ENCODE measurements at places on chromosomes 2 and 18.

DNA sequence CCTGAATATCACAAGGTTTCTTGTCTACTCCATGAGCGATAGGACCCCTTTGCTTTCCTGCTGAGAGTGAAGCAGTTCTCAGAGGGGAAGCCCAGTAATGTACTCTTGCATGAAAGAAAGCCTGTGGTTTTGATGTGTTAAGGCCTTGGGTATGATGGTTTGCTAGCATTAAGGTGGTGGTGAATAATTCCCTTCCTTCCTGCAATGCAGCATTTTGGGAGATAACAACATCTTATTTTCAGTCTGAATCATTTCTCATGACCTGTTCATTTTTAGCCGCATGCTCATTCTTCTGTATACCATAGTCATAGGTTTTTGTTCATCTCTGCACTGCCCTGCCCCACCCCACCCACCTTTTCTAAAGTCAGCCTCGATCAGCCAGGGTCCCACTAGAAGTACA lies 66.2 kb downstream of the HNMT start:
- no peaks in the 10 kb centered on the region for H3K27me3 ChIP-seq
- no peak for DNase-seq
- H3K36me3 ChIP-seq = no peaks in the 10 kb centered on the region
- no peak overlapping the region for H3K27ac ChIP-seq
- H3K4me3 ChIP-seq = no peak overlapping the region

DNA sequence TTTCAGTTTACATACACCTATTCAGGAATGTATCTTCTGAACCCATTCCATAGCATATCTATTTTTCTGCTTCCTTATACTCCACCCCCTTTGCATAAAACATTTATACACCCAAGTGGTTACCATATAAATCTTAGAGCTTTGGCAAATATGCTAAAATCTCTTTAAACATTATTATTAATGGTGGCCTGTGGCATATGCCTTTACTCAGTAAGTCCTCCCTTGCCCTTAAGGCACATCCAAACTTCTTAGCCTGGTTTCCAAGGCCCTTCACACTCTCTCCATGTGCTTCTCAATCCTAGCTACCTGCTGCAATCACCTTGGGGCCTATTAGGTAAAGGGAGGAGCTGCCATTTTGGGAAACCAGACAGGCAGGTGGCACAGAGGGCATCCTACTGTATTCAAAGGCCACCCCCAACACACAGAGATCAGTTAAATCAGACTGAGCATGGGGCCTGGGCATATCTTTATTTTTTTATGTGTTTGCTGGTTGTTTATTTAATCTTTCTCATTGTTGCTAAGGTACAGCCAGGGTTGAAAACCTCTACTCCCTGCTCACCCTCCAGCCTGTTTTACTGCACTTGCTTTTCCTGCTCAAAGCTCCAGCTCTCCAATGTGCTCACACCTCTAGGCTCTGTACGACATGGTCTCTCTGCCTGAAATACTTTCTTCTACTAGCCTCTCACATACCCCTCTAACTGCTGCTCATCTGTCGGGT lies 242.8 kb upstream of the HNRNPA3 start:
- no peak overlapping the region for H3K4me3 ChIP-seq
- no peaks in the 10 kb centered on the region for H3K4me1 ChIP-seq
- H3K36me3 ChIP-seq = no peaks in the 10 kb centered on the region
- no peaks in the 10 kb centered on the region for H3K27me3 ChIP-seq
- no peak for DNase-seq
- H3K27ac ChIP-seq = no peak overlapping the region

- no peak overlapping the region for H3K27ac ChIP-seq
- H3K4me3 ChIP-seq = no peak overlapping the region
- H3K36me3 ChIP-seq = no peaks in the 10 kb centered on the region
- H3K27me3 ChIP-seq = no peaks in the 10 kb centered on the region
- peaks cover 2% of the 10 kb centered on the region for H3K4me1 ChIP-seq
- DNase-seq = no peak
Measured at GRCh38 chr18:8799001-8799400, 93.6 kb downstream of the MTCL1 start.

DNA sequence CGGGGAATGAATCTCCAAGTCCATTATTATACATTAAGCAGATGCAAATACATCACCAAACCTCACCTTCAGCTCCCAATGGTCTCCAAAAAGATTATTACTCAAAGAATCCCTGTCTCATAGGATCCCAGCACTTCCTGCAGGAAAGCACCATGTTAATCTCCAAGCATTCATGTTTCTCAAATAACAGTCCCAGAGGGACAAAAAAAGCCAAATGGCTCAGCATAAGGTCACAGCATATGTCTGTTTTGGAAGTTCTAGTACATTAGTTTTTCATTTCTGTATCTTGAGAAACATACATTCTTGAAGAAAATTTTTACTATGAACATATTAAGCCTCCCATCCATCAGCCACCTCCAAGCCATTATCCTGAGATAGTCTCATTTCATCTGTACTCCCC lies 103.3 kb downstream of the METTL4 start:
- H3K27me3 ChIP-seq = no peaks in the 10 kb centered on the region
- DNase-seq = no peak
- H3K36me3 ChIP-seq = no peaks in the 10 kb centered on the region
- H3K27ac ChIP-seq = no peak overlapping the region

DNA sequence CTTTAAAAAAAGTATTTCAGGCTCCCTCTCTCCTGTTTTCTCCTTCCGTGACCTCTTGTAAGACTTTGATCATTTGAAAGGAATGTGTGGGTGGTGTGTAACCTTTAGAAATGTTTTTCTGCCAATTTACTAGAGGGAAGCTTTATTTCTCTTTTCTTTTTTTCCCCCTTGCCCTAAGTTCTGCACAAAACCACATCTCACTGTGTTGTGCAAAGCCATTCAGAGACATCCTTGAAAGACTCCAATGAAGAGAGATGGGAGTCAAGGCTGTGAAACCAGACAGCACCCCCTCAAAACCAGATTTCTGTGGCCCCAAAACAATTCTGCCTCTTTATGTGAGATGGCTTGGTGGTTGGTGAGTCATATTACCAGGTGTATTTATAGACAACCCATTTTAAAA lies 184.6 kb upstream of the ERBB4 start:
- H3K27ac ChIP-seq = no peak overlapping the region
- no peaks in the 10 kb centered on the region for H3K4me1 ChIP-seq
- no peaks in the 10 kb centered on the region for H3K36me3 ChIP-seq
- DNase-seq = no peak

GRCh38 chr2:130882991-130883390 lies 46.3 kb downstream of the ARHGEF4 start:
- H3K27ac ChIP-seq = no peak overlapping the region
- no peaks in the 10 kb centered on the region for H3K36me3 ChIP-seq
- no peaks in the 10 kb centered on the region for H3K4me1 ChIP-seq

DNA sequence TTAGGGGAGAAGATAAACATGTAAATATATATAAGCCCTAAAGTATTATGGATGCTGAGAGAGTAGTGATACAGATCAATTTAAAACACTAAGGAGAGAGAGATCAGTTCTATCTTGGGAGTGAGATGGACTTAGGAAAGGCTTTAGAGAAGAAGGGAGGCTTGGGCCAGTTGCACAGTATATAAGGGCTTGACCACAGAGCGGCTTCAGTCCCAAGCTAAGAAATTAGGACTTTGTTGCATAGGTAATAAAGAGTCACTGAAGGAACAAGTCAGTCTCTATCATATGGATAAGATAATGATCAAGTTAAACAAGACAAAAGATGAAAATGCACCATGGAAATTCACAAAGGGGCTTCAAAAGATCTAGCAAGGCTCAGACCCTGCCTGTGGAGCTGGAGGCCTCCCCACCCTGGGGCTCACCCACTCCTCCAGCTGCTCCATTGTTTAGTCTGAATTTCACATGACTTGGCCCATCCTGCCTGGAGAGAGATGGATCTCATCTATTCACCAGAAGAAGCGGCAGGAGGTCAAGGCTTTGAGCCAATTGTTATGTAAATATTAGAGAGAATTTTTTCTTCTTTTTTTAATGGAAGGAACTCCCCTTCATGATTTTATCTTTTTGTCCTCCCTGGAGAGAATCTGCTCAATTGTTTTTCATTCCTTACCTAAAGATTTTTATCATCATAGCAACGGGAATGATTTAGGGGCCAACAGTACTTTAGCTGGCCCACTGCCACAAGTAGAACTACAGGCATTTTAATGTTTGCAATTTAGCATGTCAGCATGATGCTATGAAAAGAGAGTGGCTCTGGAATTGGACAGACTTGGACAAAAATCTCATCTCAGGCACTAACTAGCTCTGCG lies 44.0 kb downstream of the GYPC start:
- DNase-seq = peak; percentile 38
- no peak overlapping the region for H3K4me3 ChIP-seq
- H3K4me1 ChIP-seq = peaks cover 8% of the 10 kb centered on the region

GRCh38 chr2:67984600-67984999 lies 78.2 kb downstream of the C1D start:
- H3K36me3 ChIP-seq = no peaks in the 10 kb centered on the region
- H3K4me3 ChIP-seq = no peak overlapping the region
- H3K4me1 ChIP-seq = no peaks in the 10 kb centered on the region
- H3K27ac ChIP-seq = no peak overlapping the region
- no peak for DNase-seq

DNA sequence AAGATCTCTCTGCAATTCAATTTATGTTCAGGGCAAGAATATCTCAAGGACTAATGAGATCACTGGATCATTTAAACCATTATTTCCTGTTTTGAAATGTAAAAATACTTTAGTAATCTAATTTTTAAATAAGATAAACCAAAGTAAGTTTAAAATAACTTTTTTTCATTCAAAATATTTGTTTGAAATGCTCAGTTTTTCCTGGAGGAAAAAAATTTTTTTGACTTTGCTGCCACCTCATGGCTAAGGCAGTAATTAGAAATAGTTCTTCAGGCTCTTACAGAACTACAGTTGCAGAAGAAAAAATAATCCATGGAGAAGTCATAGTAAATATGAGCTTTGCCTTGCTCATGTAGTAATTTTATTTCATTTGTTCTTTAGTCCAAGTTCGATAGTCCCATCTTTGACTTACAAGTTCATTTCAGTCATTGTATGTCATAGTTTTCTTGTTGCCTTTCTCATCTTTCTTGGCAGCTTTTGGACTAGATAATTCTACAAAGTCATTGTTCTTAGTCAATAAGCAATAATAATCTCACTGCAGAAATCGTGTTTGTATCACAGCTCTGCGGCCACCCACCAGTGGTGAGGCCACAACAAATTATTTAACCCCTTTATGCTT lies 127.4 kb downstream of the DPP4 start:
- no peaks in the 10 kb centered on the region for H3K4me1 ChIP-seq
- H3K27ac ChIP-seq = no peak overlapping the region
- H3K27me3 ChIP-seq = no peaks in the 10 kb centered on the region
- no peaks in the 10 kb centered on the region for H3K36me3 ChIP-seq

DNA sequence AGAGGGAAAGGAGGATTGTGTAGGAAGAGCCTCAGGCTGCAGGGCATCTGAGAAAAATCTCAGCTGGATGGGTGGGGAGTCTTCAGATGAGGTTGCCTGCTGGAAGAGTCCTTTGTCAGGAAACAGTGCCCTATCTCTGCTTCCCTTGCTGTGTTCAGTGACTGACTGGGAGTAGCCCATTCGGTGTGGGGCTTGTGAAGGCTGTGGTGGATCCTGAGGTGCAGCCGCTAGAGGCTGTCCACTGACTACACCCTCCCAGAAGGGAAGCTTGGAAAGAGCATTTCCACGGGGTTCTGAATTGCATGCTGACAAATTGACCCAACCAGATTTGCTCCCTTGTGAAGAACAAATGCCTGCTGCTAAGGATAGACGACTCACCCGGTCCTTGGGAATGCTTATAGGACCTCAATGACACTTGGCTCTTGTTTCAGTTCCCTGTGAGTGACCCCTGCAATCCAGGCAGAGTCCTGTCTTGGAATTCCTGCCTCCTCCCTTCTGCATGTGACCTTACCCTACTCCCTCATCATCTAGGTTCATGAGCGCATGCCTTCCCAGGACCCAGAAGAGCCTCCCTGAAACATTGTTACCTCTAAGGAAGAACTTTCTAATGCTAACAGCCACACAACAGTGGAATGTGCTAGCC lies 109.7 kb upstream of the FAM136A start:
- H3K4me3 ChIP-seq = no peak overlapping the region
- DNase-seq = no peak
- H3K4me1 ChIP-seq = no peaks in the 10 kb centered on the region

DNA sequence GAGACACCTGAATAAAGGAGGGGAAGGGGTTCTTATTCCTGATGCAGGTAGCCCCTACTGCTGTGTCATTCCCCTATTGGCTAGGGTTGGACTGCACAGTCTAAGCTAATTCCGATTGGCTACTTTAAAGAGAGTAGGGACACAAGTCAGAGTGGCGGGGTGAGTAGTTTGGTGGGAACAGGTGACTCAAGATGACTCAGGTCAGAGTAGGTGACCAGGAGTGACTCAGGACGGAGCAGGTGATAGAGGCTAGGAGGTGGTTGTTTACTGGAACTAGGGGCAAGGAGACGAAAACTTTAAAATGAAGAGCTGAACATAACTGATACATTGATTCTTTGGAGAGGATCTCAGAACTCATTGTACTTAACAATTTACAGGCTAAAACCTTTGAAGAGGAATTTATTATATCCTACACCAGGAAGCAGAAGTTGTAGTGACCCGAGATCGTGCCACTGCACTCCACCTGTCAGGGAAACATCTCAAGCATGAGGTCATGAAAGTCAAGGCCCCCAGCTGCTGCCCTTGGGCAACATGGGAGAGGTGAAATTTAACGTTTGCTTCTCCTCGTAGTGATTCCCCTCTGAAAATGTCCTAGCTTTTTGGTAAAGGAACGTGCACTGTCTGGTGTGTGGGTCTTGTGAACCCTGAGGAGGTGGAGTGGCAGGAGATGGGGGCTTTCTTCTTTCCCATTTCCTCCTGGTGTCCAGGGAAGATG lies 4.5 kb upstream of the CYP27A1 start:
- H3K4me3 ChIP-seq = no peak overlapping the region
- no peak overlapping the region for H3K27ac ChIP-seq

GRCh38 chr2:96025194-96025492 lies 9.6 kb downstream of the GPAT2 start:
- no peaks in the 10 kb centered on the region for H3K36me3 ChIP-seq
- no peak for DNase-seq
- H3K4me3 ChIP-seq = no peak overlapping the region
- H3K4me1 ChIP-seq = no peaks in the 10 kb centered on the region
- no peaks in the 10 kb centered on the region for H3K27me3 ChIP-seq
- no peak overlapping the region for H3K27ac ChIP-seq

DNA sequence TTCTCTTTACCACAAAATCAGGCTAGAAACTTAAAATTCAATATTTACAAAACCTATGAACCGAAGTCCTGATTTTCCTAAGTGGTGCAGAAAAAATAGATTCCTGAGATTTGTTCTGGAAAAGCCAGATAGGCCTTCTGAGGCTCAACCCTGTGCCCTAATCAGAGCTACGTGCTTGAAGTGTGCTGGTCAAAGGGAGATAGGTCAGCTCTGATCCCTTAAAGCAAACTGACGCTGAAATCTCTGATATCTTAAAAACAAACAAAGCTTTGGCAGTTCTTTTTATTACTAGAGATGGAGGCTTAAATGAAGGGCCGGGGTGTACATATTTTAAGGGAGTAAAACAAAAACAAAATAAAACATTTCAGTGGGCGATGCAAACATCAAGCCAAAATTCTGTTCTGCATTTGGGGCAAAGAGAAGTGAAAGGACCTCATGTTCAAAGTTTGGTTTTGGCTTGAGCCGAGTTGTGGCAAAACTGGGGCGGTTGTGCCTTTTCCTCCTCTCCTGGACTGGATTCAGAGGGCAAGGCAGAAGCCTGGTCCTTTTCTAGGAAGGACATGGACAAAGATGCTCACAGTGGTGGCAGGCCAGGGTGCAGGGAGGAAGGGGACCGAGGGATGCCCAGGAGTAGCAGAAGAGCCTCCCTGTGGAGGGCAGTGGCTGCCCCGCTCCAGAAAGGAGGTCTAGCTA lies 295.0 kb downstream of the CDCA7 start:
- no peak overlapping the region for H3K4me3 ChIP-seq
- DNase-seq = peak; percentile 39
- H3K36me3 ChIP-seq = no peaks in the 10 kb centered on the region
- no peaks in the 10 kb centered on the region for H3K27me3 ChIP-seq

Measured in ovary (tissue), 10 donors.